HuH-7.5 (cell line): ENCODE measurements at places on chromosomes 1 and 21.

GRCh38 chr1:23615852-23616251, 56.6 kb upstream of the ID3 start:
- DNase-seq: no peak

- no peak for DNase-seq
Measured at GRCh38 chr21:38170283-38170682, 86.5 kb upstream of the KCNJ15 start.

DNA sequence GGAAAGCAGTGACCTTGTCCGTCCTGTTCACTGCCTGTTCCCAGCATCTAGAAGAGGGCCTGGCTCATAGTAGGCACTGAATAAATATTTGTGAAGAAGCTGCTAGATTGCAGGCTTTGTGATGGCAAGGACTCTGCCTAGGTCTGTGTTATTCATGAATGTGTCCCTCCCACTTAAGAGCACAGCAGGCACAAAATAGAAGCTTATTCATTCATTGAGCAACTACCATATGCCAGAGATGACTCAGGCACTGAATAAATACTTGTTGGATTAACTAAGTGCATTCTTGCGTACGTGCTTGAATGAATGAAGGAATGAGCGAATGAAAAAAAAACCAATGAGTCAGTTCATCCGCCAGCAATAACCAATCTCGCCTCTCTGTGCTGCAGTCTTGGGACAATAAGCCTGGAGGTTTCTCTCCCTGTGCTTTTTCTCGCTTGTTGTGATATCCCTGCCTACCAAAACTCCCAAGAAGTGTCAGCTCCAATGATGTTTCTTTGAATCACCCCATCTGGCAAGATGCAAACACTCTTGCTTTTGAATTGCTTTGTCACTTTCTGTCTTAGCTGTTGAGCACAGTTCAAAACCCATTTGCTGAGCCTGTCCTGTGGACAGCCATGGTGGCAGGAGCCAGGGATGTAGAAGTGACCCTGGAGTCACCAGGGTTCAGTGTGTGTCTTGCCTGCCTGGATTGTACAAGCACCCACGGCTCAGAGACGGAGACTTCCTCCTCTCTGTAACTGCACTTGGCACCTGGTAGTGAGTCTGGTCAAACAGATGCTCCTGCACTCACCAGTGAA, 143.9 kb downstream of the KAZN start:
- DNase-seq: no peak

- DNase-seq: peak; percentile 88
Measured at GRCh38 chr1:27563591-27564471, 40.1 kb downstream of the AHDC1 start.

- peak; percentile 69 for DNase-seq
Measured at GRCh38 chr21:45970674-45971615, 10.6 kb upstream of the COL6A1 start.

DNA sequence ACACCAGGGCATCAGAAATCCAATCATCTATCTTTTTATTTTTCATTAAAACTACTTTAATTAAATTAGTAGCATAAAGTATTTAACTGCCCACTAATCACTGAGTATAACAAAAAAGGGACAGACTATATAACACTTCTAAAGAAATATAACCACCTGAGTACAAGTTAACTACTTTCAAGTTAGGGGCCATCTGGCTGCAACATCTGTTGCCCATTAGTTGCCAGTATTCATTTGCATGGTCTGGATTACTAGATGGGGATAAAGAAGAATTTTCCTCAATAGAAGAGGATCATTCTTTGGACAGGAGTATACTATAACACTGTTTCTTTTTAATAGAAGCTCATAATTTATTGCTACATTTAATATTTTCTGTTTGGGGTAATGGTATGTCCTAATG, 446.4 kb downstream of the AMY1C start:
- DNase-seq: no peak

DNA sequence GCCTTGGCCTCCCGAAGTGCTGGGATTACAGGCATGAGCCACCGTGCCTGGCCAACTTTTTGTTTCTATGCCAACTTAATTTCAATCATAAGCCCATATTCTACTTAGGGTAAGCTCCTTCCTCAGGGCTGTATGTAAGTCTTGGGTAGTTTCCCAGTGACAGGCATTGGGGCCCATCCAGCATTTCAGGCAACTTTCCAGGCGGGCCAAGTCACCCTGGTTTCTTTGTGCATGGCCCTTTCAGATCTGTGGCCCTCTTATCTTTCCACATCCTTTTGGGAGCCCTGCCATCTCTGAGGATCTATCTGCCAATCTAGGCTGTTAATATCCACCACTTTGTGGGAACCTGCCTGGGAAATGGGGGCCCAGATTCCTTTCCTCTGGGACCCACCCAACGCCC, 58.7 kb downstream of the TNN start:
- DNase-seq: no peak

DNA sequence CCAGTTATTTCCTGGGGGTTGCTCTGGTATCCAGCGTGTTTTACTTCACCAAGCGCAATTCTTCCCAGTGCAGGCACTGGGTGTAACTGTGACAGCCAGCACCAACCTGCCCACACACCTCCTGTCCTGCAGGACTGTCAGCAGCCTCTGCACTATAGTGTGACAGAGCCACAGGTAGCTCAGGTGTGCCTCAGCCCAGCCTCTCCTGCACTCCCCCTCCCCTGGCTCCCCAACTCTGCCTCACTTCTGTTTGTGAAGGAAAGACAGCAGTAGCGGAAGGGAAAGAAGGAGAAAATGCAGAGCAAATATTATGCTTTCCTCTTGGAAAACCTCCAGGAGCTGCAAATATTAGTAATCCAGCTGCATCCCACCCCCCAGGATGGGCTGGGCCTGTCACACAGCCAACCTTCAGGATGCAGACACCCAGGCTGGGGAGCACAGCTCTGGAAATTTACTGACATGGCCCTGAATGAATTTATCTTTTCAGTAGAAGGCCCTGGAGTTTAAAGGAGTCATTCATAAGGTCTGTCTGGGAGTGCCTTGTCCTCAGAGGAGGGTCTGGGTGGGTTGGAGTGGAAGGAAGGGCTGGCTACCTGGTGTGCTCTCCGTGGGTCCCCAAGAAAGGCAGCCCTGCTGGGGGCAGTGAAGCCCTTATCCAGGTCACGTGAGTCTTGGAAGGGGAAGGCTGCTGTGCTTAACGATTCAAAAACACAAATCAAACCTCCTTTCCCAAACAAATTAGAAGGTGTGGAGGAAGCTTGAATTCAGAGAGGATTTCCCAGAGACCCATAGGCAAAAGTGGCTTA, 20.9 kb downstream of the CAPN2 start:
- no peak for DNase-seq

- no peak for DNase-seq
Measured at GRCh38 chr1:43405219-43405875, 15.6 kb downstream of the SZT2 start.
